ENCODE measurements at places on chromosomes 12 and 14. TPM values are rescaled to one million over a fixed set of nuclear protein-coding genes. Genes with fewer than 3 reads are reported as not detected.

GRCh38 chr12:46522071-46522470 lies 149.5 kb upstream of the SLC38A2 start:
- no peak for DNase-seq

- no peak for DNase-seq
Measured at GRCh38 chr12:18580706-18581105, 157.1 kb downstream of the PLCZ1 start.

DNA sequence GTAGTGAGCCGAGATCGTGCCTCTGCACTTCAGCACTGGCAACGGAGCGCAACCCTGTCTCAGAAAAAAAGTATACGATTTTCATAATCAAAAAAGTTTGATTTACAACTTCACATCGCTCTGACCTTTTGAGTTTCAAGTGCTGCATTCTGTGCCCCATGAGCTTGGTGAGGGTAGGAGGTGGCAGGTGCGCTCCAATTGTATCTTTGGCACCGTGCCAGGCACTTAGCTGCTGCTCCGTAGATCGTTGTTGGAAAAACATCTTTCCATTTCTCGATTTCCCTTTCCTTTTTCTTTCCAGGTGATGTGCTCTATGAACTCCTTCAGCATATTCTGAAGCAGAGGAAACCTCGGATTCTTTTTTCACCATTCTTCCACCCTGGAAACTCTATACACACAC lies 203.7 kb downstream of the ETV6 start:
- no peak for DNase-seq

DNA sequence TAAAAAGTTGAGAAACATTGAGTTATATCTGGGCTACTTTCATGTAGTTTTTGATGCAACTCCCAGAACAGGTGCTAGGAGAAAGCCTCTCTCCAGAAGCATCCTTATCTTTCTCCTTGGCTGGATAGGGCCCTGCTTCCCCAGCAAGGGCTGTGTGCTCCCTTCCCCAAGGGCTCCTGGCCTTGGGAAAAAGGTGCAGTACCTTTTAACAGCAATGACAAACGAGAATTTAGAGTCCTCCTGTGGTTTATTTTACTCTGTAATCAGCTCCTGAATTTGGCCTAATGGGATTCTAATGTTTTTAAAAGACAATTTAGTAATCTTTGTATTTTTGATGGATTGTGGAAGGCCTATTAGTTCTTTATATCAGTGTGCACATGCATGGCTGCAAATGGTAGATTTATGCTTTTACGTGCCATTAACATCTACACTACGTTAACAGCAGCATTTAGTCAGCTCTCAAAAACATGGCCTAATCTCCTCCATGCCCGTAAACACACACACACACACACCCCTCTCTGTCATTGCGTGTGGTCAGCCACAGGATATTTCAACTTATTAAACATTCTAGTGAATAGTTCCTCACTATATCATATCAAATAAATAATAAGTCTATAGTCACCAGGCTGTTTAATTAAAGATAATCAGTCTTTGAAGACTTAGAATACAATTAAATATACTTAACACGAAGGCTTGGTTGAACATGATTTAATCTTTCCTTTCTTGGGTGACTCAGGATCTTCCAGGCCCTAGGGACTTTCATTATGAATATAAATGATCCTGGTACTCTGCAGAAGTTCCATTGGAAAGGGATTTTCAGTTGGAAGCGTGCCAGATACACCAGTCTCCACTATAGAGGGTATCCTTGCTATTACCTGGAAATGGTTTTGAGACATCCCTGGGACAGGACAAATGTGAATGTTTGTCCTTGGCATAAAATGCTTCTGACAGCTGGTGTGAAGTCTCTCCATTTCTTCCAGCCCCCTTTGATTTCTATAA lies 181.4 kb upstream of the PWP1 start:
- no peak for DNase-seq

RNF31 gene
- 75.5 TPM for total RNA-seq

ACOT6 gene
- not detected for total RNA-seq
